ENCODE measurements at places on chromosomes 6 and 20.

GRCh38 chr6:31977816-31978431, 3.9 kb upstream of the C4A start:
- no peak for DNase-seq

DNA sequence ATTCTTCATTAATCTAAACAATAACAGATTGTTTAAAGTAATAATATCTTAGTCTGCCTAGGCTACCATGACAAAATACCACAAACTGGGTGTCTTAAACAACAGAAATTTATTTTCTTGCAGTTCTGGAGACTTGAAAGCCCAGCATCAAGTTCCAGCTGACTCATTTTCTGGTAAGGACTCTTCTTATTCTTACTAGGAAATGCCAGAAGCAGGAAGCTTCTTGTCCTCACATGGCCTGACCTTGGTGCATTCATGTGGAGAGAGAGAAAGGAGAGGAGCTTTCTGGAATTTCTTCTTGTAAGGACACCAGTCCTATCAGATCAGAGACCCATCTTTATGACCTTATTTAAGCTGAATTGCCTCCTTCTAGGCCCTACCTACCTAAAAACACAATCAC, 110.5 kb downstream of the ANKRD60 start:
- no peak for DNase-seq

GRCh38 chr20:61288331-61288784, 36.3 kb downstream of the CDH4 start:
- no peak for DNase-seq

DNA sequence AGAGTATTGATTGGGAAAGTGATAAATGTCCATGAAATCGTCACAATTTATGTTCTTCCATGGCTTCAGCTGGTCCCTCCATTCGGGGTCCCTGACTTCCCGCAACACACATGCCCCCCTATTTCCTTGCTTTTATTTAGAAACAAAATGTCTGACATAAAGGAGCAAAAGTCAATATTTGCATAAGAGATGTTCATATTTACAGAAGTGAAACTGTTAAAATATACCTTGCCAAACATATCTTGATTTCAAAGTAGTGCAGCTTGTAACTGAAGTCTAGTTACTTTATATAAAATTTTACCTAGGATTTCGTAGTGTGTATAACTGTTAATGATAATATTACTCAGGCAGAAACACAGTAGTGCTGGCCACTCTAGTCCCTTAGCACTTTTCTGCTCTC, 548.9 kb upstream of the ADGRB3 start:
- no peak for DNase-seq

- DNase-seq = no peak
These were observed 668.7 kb upstream of the SLC35B3 start for GRCh38 chr6:9103876-9104521.

DNA sequence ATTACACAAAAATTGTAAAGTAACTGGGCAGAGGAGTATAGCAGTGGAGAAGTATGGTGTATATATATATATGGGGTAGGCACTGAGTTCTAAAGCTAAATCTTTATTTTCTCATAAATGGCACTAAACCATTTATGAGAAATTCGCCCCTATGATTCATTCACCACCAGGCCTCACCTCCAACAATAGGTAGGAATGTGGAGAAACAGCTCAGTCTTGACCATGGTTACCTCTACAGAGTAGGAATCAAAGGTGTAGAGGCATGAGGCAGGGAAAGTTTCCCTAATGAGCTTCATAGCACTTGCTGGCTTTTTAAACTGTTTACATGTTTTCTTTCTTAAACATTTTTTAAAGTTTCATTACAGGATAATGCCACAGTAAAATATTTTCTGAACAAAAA, 36.9 kb upstream of the SUMO4 start:
- no peak for DNase-seq

DNA sequence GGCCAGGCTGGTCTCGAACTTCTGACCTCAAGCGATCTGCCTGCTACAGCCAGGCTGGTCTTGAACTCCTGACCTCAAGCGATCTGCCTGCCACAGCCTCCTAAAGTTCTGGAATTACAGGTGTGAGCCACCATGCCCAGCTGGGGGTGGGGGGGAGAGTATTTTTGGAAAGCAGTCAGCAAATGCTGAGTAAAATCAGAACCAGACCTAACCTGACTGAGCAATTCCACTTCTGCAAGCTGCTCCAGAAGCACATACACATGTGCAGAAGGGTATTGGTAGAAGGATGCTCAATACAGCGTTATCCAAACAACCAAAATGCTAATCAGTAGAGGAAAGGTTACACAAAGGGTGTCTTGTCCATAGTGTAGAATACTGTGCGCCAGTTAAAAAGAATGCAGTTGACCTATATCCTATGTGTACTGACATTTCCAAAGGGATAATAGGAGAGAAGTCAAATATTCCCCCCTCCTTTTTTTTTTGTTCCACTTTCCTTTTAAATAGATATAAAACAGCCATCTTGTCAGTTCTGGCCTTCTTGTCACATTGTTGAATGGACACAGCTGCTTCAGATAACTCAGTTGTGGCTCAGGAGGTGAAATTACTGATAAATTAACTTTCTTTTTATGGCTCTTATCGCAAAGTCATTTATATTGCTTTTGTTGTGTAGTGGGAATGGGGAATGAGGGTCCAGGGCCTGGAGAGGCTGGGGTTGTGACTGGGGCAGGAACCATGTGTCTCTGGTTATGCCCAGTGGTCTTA, 74.6 kb downstream of the DTD1 start:
- DNase-seq = no peak

DNA sequence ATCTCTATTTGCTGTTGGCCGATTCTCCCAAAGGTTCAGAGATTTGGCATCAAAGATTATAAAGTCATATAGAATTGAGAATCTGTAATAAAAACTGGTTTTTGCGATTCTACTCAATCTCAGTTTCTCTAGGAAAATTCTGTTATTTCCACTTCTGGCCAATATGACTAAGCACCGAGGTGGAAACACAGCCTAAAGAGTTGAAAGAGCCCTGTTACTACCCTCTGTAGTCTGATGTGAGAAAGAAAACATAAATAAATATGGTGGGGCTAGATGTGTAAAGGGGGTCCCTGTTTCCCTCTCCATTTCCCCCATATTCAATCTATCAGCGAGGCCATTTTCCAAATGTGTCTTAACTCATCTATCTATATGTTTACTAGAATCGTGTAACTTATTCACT, 83.4 kb downstream of the PRDM1 start:
- DNase-seq = no peak

GRCh38 chr6:145929037-145929633, 35.0 kb downstream of the SHPRH start:
- DNase-seq = no peak

DNA sequence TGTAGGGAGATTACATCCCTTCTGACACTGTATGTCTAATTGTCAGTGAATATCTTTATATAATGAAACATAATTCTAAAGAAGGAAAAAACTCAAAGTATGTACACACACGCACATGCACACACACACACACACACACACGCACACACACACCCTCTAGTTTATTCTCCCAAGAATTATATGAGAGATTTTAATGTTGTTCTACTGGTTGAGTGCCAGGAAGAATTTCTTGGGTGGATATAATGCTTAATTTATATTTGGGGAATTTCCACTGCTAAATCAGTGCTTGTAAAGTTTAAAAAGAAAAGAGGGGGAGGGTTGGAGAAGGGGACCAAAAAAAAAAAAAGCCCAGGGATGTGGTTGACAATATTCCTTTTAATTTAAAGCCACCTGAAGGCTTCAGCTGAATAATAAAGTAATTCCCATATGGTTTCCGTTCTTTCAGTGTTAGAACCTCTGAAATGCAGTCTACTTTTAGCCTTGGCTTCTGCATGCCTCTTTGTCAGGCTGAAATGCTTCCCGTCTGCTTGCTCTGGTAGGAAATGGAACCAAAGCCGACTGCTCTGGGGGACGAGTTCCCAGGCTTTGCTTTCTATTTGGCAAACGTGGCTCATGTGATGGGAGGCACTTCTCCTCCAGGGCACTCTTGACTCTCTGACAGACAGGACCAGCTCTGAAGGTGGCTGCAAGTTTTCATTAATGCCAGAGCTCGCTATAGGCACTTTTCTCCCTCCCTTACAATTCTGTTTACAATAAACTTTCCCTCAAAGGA, 225.4 kb downstream of the PRL start:
- DNase-seq = peak; percentile 34

GRCh38 chr20:10271494-10272219, 53.0 kb downstream of the SNAP25 start:
- no peak for DNase-seq

- no peak for DNase-seq
These were observed 184.7 kb downstream of the GJA1 start for GRCh38 chr6:121619987-121620740.

DNA sequence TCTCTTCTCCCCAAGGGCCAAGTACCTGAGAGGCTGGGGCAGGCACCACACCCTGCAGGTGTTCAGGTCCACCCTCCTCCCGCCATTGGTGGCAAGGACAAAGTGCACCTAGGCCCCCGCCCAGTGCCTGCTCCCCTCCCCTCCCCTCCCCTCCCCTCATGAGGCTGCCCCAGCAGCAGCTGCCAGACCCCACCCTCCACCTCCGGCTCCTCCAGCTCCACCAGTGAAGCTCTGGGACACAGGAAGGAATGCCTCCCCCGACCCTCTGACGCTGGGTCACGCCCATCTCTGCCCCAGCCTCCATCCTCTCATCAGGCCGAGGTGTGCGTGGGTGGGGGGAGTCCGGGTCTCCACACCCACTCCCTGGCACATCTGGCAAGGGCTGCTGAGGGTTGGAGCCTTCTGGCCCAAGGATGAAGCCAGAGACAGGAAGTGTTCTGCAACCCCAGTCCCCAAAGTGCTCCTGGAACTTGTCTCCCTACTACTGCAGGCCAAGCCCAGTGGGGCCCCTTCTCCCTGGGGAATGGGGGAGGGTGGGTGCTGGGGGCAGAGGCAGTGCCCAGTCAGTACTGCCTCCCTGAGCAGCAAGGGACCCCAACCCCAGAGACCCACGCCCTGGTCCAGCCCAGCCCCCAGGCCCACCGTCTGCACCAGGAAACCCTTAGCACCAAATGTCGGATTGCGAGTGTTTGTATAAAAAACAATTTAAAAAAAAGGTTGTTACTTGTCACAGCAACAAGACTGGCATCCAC, 1.6 kb upstream of the UCKL1 start:
- DNase-seq = peak; percentile 63

DNA sequence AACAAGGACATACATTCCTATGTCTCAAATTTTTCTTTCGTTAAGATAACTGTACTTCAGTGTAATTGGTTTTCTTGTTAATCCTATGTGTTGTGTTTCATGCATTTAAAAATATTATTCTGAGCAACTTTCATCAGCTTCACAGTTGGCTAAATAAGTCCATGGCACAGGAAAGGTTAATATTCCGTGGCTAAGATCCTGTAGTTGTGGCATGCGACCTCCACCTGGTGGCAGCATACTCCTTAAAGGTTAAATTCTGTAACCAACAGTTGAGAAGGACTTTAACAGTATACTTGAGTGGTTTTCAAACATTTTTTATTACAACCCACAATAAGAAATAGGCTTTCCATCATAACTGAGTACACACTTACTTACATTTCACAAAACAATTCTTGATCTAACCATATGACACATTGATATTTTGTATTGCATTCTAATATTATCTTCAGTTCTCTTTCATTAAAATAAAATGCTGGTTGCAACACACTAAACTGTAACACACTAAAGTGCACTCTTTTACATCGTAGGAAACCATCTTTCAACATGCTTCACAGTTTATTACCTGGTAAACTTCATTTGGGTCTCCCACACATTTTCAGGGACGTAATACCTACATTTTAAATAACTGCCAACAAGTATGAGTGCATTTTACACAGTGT, 118.3 kb downstream of the SLX4IP start:
- peak; percentile 75 for DNase-seq

GRCh38 chr6:50337532-50338122, 287.9 kb upstream of the DEFB112 start:
- no peak for DNase-seq

GRCh38 chr6:34015586-34015985, 130.3 kb downstream of the GRM4 start:
- DNase-seq = no peak

DNA sequence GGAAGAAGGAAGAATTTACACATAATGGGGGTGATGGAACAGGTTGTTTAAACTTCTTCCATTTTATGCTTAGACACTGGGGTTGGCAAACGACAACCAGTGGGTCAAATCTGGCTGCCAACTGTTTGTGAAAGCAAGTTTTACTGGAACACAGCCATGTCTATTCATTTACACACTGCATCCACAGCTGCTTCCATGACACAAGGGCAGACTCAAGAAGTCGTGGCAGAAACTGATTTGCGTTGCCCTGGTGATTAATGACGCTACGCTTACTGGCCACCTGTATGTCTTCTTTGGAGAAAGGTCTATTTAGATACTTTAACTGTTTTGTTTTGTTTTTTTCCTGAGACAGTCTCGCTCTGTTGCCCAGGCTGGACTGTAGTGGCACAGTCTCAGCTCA, 19.0 kb downstream of the CTCFL start:
- no peak for DNase-seq

GRCh38 chr6:77463308-77463860, at the start of gene HTR1B:
Gene HTR1B, minus strand, starts transcription at chr6:77463491. Its CDS starts 88 bp downstream, at chr6:77463403.
- DNase-seq = no peak

DNA sequence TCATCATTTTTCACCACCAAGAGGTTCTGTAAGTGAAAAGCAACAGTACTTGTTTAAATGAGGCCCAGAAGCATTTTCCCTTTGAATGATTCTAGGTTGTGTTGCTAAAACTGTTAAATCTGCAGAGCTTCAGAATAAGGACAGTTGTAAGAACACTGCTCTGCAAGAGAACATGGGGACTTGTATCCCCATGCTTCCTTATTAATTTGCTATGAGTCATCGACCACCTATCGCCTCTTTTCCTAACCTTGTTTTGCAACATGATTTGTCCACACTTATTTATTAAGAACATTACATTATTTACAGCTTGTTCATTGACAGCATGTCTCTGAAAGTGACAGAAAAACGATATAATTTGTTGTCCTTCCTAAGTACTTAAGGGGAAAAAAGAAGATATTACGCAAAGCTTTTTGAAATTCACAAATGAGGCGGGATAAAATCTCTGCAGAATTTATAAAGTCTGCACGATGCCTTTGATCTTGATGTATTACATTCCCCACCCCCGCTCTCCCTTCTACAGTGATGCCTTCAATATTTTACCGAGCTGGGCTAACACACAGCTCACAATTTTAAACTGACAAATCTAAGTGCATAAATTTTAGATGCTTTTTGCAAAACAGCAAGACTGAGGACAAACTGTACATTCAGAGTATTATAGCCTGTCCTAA, 220.0 kb upstream of the SPTLC3 start:
- no peak for DNase-seq

DNA sequence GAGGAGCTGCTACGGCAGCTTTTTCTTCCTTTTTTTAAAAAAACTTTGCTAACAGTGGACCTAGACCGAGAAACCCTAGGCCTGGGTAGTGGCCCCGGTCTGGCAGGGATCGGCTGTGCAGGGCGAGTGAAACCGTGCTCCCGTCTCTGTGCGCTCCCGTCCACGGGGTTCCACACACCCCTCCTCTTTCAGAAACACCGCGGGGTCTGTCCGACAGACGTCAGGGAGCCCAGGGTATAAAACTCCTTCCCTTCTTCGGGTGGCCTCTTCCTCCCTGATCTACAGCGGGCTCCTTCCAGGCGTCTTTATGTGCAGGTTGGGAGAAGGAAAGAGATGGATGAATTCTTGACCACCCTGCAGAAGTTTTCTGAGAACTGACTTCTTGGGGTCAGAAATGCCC, 27.1 kb upstream of the SMOC2 start:
- no peak for DNase-seq
